T-helper 2 cell (primary cell): ENCODE measurements at places on chromosomes 1 and 21.

DNA sequence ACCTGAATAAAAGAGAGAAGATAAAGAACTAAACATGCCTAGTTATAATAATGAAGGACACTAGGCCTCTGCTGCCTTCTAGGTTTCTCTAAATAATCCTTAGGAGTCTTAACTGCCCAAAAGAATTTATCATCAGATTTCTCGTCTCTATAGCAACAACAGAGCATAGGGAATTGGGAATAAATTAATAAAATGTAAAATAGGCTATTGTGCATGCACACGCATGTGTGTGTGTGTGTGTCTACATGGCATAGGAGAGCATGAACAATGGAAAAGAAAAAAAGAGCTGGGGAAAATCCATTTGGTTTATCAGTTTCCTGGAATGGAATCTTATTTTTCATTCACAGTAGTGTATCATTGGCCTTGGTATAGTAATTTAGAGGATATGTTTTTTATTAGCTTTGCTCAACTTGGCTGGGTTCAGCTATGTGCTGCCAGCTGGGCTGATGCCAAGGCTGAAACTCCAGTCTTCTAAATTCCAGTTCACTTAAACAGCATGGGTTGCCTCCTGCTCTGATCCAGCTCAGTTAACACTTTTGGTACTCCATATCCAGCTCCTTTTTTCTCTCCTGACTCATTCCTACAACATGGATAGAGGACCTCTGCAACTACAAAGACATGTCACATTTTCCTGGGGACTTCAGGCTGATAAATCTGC, 80.6 kb upstream of the SLFNL1 start:
- DNase-seq: no peak

DNA sequence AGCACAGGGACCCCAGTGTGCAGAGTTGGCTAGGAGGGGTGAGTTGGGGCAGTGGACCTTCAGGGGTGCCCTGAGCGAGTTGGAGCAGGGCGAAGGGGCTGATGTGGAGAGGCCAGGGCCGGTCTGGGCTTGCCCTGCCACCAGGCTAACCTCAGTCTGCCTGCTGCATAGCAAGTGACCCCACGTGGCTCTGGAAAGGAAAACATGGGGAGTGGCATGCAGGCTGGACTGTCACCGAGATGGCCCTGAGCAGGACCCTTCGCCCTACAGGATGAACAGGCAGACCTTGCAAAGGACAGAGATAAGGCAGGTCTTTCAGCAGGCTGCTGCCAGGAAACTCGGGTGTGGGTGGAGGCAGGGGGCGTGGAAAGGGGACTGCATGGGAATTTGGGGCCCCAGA, 51.5 kb downstream of the FOXO6 start:
- DNase-seq: no peak

GRCh38 chr1:183285746-183286145, 99.7 kb downstream of the LAMC2 start:
- no peak for DNase-seq

DNA sequence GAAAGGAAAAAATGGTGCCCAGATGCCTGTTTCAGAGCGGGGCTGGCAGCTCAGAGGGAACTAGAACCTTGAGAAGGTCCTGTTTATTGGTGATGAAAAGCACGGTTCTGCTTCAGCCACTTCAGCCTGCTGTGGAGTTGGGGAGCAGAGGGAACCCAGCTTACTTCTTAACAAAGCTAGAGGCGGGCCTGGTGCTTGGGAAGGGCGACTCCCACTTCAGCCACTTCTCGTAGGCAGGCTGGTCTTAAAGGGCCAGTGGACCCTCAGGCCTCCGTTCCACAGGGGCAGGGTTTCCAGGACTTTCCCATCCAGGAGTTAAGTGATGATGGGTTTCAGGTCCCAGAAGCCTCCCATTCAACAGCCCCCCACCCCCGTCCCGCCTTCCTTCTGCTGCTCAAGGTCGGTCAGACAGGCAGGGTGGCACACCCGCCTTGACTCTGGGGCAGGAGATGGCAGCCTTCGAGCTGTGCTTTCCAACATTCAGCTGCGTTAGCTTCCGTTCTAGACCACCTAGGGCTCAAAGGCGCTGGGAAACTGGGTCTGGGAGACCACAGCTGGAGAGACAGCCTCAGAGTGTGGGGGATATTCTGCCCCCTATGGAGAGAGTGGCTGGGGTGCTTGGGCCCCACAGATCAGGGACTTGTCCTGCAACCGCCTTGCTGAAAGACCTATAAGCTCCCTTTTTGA, 3.4 kb downstream of the RUNX3 start:
- DNase-seq: no peak

DNA sequence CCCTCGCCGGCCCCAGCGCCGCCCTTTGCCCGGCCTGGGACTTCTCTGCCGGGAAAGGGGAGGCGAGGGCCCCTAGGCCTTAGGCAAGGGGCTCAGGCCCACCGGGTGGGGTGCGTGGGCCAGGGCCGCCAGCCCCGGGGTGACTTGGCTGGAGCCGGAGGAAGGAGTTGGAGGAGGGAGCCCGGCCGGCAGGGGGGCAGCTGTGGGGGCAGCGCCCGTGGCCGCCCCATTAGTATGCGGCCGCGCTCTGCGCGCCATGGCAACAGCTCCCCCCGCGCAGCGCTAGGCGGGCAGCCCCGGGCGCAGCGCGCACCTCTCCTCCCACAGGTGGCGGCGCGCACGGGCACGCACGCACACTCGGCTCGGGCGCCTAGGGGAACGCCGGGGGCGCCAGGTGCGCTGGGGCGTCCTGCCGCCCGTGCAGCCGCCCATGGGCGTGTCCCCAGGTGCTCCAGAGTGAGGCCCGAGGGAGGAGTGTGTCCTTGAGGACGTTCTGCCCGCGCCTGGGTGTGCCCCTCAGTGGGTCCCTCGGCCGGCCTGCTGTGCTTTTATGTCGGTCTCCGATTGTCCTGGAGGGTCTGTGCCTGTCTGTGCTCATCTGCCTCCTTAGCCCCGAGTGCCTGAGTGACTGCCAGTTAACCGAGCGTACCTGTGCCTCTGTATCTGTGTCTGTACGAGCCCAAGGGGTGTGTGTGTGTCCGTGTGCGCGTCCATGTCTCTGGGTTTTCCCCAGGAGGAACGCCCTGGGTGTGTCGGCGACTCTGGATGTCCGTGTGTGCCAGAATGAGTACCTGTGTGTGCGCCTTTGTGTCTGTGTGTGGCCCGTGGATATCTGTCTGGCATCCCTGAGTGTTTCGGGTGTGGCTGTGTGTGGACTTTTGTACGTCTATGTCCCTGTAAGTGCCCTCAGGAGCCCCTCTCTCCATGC, 38.2 kb upstream of the WASF2 start:
- DNase-seq: peak; percentile 24

- no peak for DNase-seq
Observed at GRCh38 chr1:165632491-165632890, 1.5 kb downstream of the MGST3 start.

DNA sequence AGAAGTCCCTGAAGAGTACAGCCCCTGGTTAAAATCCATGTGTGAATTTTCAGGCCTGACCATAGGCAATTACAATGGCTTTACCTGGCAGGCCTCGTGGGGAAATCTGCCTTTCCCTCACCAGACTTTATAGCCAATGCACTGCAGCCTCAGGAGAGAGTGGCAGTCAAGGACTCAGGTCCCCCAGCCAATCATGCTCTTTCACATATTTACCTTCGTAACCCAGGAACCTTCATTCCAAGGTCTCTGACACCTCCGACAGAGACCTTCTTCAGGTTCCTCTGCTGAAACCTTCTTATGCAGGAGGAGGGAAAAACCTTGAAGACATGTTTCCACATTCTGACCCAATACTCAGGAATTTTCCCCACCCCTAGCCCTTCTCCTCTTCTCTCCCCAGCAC, 118.9 kb downstream of the FASLG start:
- no peak for DNase-seq

DNA sequence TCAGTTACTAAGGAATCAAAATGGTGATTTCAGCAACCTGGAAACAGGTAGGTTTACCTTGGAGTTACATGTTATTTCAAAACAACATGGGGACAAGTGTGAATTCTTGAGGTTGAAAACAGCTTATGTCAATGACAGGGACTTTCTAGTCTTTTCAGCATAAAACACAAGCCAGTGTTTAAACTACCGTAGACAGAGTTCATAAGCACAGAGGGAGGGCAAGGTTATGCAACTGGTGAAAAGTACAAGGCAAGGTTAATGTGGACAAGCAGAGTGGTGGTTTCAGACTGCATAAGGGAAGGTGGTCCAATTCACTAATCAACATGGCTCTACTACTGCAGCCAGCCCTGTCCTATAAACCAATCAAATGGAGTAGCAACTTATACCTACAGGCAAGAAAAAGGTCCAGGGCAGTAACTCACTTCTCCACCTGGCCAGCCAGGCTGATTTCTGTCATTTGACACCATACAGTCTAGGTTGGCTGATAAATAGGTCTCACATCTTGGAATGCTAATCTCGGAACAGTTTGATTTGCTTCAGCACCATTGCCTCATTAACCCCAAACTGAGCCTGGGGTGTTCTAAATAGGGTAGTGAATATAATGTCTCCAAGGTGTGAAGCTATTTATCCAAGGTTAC, 250.3 kb upstream of the PROX1 start:
- no peak for DNase-seq

GRCh38 chr1:17201201-17202021, 3.5 kb upstream of the PADI1 start:
- DNase-seq: peak; percentile 53

DNA sequence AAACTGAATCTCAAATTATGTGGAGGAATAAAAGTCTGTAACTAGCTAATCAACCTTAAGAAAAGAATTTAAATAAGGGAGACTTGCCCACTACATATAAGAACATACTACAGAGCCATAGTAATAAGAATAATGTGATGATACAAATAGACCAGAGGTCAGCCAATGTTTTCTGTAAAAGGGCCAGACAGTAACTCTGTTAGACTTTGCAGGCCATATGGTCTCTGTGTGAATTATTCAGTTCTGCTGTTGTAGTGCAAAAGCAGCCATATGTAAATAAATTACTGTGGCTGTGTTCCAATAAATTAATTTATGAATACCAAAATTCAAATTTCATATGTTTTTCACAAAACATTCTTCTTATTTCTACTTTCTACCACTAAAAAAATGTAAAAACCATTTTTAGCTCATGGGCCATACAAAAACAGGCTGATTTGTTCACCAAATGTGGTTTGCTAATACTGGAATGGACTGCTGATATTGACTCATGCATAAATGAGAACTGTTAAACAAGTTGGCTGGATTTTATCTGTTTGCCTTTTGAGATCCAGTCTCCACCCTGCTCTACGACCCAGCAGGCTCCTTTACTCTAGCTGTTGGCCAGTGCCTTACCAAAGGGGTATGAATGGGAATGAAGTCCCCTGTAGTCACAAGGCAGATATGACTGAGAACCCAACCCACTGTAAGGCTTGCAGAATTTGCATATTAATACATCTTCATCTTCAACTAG, 98.2 kb upstream of the ZNHIT6 start:
- DNase-seq: no peak

DNA sequence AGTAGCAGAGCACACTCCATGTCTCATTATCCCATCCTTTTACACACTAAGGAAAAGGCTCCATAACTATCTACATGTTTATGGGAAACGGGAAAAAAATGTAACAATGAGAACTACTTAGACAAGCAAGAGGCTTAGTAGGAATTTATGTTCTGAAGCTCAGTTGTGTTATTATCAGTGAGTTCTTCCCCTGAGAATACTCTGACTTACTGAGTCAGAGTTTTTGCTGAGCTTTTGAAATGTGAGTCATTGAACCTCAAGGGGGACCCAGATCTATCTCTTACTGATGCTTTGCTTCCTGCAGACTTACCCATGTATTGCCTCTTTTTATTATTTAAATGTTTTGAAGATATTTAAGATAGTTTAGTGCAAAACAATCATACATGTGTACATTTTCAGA, 20.1 kb downstream of the CFHR5 start:
- no peak for DNase-seq

DNA sequence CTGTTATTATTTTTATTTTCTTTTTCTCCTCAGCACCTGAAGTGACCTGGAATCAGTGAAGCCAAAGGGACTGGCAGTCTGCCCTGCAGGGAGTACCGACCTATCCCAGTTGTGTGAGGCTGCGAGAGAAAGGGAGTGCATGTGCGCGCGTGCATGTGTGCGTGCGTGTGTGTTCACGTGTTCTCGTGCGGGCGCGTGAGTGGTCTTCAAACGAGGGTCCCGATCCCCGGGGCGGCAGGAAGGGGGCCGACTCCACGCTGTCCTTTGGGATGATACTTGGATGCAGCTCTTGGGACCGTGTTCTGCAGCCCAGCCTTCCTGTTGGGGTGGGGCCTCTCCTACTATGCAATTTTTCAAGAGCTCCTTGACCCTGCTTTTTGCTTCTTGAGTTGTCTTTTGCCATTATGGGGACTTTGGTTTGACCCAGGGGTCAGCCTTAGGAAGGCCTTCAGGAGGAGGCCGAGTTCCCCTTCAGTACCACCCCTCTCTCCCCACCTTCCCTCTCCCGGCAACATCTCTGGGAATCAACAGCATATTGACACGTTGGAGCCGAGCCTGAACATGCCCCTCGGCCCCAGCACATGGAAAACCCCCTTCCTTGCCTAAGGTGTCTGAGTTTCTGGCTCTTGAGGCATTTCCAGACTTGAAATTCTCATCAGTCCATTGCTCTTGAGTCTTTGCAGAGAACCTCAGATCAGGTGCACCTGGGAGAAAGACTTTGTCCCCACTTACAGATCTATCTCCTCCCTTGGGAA, 123.3 kb downstream of the PRDM2 start:
- no peak for DNase-seq

DNA sequence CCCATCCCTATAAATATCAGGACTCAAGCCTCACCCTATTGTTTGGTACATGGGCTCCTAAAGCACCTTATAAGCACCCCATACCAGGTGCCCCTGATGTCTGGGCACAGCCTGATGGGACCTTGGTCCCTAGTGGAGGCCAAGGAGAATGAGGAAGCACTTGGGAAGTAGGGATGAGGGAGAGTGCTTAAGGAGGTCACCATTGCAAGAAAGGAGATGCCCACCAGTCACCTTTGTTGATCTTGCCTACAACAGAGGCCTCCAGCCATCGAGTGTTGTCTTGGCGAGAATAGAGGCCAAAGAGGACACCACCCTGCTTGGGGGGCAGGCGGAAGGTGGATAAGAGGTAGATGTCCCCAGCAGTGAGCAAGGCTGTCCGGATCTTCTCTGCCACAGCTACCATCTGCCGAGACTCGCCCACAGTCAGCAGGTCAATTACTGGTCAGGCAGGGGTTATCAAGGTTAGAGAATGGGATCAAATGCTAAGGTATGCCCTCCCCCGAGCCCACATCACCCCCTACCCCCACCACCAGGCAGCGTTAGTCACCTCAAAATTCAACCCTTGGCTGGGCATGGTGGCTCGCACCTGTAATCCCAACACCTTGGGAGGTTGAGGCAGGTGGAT, 1.6 kb downstream of the THBS3 start:
- DNase-seq: no peak
